ENCODE measurements at places on chromosomes 12 and 14.

- DNase-seq: no peak
Observed at GRCh38 chr12:23621900-23622299, 327.6 kb downstream of the SOX5 start.

- no peak for DNase-seq
Observed at GRCh38 chr14:38309522-38310277, 53.8 kb upstream of the CLEC14A start.

- no peak for DNase-seq
Observed at GRCh38 chr12:9794484-9795093, 32.7 kb upstream of the KLRF1 start.

GRCh38 chr14:24172261-24172860 lies 481 bp downstream of the REC8 start:
- DNase-seq: no peak

GRCh38 chr12:50960130-50960529 lies 7.8 kb downstream of the HIGD1C start:
- DNase-seq: no peak

DNA sequence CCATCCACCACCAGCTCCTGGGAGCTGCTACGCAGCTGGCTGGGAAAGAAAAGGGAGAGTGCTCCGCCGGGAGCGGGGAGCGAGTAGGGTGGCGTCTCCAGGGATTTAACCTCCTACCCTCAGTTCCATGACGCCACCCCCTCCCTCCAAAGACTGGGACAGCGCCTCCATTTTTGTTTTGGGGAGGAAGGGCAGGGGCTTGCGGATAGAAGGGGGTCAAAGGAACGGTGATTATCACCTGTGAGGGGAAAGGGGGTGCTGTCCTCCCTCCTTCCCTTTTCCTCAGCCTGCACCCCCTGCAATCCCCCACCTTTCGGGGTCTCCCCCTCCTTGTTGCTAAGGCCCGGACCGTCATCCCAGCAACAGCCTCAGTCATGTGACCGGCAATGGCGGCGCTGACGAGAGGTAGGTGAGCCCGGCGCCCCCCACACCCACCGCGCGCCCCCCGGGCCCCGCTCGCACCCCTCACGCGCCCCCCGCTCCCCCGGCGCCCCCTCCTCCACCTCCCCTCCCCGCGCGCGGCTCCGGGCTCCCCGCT lies at the start of gene DTX3:
Gene DTX3, plus strand, starts transcription at position 371 of the 538 bp plus-strand sequence. CDS start 1,694 bp downstream, outside the sequence.
- DNase-seq: peak; percentile 22

GRCh38 chr12:92425165-92425564 lies 277.6 kb upstream of the PLEKHG7 start:
- no peak for DNase-seq

DNA sequence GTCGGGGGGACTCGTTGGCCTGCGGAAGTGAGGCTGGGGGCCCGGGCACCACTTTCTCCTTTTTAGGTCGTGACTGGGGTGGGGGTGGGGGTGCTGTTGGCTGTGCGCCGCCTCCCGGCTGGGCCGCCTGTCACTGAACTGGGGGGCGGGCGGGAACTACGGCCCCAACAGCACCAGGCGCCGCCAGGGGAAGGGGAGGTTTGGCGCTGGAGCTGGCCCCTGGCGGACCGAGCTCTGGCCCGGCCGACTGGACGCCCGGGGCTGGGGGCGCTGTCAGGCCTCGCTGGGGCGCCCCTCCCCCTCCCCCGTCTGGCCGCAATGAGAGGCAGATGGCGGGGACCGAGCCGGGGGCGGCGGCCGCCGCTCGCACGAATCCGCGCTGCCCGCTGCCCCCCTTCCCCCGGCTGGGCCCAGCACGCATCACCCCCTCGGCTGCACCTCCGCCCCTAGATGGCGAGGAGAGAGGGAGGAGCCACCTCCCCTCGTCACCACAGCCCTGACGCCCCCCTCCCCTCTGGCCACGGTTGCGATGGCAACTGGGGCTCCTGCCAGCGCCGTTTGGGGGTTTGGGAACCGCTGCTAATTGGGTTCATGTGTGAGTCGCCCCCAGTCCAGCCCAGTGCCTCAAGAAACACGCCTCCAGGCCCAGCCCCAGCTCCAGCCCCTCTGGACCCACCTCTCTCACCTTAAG lies 723 bp downstream of the NFATC4 start:
- peak; percentile 16 for DNase-seq

GRCh38 chr12:62519043-62519442 lies 52.4 kb downstream of the MON2 start:
- no peak for DNase-seq

GRCh38 chr14:23121361-23121771 lies 2.3 kb upstream of the CEBPE start:
- no peak for DNase-seq

DNA sequence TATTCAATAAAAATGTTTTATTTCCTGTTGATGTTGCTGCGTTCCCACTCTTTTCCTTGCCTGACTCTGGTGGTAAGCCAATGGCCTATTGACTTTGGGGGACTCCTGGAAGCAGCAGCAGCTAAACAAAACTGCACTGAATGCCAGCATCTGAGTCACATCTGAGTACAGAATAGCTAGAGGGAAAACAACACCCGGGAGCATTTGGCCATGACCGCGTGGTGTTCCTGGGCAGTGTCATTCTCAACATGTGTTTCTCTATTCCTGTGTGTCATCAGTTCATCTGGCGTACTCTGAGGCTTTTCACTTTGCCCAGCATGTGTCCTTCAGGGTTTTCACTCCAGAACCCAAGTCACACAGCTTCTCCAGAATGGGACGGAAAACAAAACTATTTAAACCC lies 238.8 kb downstream of the PAWR start:
- DNase-seq: no peak

DNA sequence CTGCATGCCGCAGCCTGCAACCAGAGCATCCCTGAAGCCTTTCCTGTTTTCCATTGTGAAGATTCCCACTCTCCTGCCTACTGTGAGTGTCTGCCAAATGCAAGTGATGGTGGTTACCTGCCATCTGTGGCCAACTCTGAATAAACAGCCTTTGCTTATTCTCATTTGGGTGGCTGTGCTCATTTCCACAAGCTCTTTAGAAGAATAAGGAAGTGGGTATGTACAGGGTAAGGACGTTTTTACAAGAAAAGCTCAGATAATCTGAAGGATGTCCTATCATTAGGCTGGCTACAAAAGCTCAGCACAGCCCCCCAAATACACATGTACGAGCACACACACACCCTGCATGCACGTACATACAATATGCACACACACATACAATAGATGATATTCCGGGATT lies 7.3 kb upstream of the RNASE1 start:
- no peak for DNase-seq

DNA sequence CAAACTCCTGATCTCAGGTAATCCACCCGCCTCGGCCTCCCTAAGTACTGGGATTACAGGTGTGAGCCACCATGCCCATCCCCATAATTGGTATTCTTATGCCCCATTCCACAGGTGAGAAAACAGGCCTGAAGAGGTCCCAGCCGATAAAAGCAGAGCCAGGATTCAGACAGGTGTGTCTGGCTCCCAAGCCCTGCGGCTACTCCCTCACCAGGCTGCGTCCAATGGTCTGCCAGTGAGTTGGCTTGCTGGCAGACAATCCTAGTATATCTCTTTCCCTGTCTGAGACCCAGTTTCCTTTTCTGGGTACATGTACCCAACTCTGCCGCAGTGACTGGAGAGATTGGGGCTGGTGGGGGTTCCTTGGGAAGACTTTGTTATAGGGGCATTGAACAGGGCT lies 1.9 kb upstream of the TSPAN9 start:
- DNase-seq: no peak

DNA sequence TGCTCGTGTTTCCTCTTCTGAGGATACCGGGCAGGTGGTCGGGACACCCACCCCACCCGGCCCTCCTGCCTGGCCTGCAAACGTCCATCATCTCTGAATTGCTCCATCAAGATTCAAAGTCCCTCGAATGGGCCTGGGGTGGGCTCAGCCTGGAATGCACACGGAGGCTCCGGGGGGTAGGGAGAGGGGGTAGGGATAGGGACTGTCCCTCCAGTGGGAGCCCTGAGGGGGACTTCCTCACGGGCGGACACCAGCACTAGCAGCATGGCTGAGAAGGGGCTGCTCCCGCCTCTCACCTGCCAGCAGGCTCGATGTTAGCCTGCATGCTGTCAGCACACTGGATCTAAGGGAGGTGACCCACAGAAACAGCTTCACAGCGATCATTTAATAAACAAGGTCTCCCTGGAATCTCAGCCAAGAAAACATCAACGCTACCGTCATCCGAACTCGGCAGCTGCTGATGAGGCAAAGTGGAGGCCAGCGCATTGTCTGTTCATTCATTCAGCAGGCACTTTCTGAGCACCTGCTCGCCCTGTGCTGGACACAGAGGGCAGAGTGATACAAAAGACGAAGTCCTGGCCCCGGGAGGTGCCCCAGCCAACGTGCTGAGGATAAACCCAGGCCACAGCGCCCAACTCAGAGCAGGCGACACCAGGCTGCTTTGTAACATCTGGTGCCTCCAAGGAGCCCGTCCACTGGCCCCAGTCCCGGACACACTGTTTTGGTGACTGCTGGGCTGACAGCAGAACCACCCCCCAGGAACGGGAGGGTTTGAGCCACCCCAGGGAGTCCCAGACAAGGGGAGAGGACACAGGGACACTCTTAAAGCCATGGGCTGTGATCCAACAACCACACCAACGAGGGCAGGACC lies 6.3 kb downstream of the TMEM179 start:
- DNase-seq: no peak

GRCh38 chr12:108518101-108518715 lies 3.1 kb downstream of the FICD start:
- no peak for DNase-seq

- no peak for DNase-seq
Observed at GRCh38 chr12:99383258-99383657, 264.3 kb upstream of the GARIN6 start.

DNA sequence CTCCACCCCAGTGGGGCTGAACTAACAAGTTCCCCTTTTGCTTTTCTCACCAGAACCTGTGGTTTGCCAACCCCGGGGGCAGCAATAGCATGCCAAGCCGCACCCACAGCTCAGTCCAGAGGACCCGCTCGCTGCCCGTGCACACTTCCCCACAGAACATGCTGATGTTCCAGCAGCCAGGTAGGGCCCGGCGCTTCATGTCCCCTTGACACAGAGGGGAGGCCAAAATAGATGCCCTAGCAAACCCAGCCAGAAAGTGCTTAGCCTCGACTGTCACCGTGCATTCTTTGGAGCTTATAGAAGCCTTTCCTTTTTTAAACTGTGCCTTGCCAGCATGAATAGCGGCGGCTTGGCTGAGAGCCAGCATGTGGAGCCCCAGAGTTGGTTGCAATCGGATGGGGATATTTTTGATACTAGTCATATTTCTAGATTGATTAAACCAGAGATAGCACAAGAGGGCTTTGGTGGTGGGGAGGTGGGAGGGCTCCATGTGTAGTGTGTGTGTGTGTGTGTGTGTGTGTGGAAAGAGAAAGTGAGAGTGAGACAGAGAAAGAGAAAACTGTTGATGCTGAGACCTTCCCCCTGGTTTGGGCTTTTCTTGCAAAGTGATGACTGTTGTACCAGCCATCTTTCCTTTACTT lies 126.1 kb downstream of the GCH1 start:
- DNase-seq: peak; percentile 76

DNA sequence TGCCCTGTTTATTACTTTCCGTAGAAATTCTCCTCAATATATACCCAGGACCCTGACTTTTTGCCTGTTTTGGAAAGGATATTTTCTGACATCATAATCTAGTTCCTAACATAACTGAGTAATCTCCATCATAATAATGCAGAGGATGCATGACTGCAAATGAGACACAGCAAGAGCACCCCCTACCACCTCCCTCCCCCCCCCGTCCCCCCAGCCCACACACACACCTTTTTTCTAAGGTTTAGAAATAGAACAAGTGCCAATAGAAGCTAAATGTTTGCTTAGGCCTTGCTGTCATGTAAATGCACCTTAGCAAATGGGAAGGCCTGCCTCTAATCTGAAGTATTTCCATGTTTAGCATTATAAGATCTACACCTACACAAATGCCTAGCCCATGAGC lies at the start of gene PTHLH:
Gene PTHLH, minus strand, starts transcription at position 13 of the 400 bp plus-strand sequence. CDS start 3,239 bp downstream, outside the sequence.
- no peak for DNase-seq

DNA sequence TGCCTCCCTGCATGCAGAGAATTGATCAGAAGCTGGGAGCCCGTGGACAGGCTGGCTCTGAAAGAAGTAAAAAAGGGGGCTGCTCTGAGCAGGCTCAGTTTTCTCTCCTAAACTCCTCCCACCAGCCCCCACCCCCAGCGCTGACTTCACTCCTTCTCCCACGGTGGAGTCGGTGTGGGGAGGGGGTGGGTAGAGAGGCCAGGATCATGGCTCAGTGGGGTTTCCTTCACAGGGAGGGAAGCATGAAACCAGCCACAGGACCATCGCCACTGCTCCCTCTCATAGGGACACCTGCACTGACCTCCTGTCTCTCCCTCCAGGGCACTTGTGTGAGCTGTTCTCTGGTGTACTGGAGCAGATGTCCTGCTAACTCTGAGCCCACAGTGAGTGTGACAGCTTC lies 78.9 kb downstream of the STAB2 start:
- no peak for DNase-seq
